ENCODE measurements at places on chromosomes 12 and 14.

GRCh38 chr12:639566-639965, 23.7 kb downstream of the NINJ2 start:
- DNase-seq = no peak

DNA sequence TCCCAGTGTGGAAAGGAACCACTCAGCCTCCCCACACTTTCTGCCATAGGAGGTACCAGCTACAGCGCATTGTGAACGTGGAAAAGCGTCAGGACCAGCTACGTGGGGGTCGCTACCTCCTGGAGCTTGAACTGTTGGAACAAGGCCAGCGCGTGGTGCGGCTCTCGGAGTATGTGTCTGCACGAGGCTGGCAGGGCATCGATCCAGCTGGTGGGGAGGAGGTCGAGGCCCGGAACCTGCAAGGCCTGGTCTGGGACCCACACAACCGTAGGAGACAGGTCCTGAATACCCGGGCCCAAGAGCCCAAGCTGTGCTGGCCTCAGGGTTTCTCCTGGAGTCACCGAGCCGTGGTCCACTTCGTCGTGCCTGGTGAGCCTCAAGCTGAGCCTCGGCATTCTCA, 96.8 kb downstream of the B4GALNT3 start:
- DNase-seq = no peak

DNA sequence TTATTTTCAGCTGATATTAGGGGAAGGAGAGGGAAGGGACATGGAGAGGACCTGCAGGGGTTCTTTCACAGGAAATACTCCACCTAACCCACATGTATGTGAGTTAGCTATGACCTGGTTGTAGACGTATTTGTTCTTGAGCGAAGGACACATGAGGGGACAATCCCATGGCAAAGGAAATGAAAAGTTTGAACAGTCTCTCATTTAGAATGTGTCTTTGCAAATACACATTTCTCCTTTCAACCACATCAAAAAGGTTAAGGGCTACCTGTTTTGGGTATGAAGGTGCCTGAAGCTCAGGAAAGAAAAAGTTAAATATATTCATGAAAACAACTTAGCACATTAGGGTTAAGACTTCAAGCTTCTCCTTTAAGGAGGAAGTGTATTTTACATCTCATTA, 7.4 kb downstream of the PYGL start:
- no peak for DNase-seq

GRCh38 chr14:93915070-93915705, 12.0 kb upstream of the FAM181A start:
- DNase-seq = no peak

GRCh38 chr12:34386621-34387255, 364.4 kb downstream of the ALG10 start:
- DNase-seq = no peak

- no peak for DNase-seq
Observed at GRCh38 chr12:109729801-109730200, 16.2 kb downstream of the FAM222A start.

DNA sequence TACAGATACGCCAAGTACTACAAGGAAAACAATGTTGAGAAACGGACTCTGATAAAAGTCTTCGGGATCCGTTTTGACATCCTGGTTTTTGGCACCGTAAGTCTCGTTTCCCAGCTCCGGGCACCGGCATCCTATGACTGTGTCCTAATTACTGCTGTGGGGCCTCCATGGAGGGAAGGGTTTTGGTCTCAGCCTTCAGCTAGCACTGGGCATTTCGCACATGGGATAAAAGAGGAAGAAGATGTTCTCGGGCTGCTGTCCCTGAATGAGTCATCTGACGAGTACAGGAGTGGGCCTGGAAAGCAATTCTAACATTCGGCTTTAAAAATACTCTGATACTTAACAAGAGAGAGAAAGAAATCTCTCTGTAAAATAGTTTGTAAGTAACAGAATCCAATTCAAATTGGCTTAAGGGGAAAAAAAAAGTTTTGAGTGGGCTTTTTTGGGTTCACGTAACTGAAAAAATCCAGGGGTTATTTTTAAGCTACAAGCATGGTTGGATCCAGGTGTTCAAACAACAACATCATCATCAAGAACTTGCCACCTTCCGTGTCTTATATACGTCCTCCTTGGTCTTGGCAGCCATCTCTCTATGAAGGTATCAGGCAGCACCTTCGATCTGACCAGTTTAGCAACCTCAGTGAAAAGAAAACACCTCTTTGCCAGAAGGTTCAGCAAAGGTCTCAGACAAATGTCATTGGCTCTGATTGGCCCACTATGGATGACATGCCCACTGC, 34.4 kb upstream of the P2RX4 start:
- no peak for DNase-seq

- DNase-seq = no peak
Observed at GRCh38 chr14:37650356-37651037, 55.1 kb downstream of the TTC6 start.

- DNase-seq = no peak
Observed at GRCh38 chr14:97029800-97030199, 232.6 kb downstream of the VRK1 start.

- DNase-seq = no peak
Observed at GRCh38 chr12:131058700-131059099, 105.0 kb downstream of the ADGRD1 start.

DNA sequence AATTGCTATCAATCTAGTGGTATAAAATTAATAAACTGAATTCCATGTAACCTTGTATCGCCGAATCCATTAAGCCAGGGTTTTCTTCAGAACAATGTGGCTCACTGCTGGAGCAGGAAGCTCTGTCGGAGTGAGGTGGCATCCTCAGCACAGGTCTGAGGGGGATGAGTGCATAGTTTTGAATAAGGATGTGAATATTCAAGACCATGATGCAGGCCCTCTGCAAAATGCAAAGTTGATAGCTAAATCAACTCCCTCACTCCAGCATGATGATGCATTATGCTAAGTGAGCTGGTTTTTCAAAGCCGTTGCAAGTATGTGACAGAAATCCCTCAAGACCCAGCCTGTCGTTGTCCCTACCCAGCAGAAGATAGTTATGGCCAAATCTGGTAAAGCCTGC, 53.0 kb downstream of the TRIM9 start:
- no peak for DNase-seq

DNA sequence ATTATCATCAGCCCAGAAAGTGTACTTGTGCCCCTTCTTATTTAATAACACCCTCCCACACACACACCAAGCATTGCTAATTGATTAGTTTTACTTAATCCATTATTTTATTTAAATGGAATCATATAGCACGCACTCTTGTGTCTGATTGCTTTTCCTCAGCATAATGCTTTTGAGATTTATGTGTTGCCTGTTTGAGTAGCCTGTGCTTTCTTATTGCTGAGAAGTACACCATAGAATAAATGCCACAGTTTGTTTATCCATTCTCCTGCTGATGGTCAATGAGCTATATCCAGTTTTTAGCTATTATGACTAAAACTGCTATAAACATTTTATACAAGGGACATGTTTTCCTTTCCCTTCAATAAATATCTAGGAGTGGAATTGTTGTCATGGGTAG, 409.9 kb upstream of the PDE3A start:
- DNase-seq = no peak

Data from activated CD4-positive, alpha-beta T cell treated with anti-CD3 and anti-CD28 coated beads for 1 hour (primary cell).